ENCODE measurements at places on chromosomes 7 and 10.

DNA sequence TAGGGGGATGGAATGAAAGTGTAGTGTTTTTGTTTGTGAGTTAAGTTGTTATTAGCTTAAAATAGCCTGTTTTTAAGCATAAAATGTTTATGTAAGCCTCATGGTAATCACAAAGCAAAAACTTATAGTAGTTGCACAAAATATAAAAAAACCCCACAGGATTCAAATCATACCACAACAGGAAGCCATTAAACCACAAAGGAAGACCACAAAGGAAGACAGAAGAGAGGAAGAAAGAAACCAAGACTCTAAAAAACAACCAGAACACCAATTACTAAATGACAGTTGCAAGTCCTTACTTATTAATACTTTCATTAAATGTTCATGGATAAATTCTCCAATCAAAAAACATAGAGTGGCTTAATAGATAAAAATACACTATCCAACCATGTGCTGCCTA is 63.6 kb downstream of the ANKRD7 start:
- no peak for DNase-seq

- no peak for DNase-seq
Observed at GRCh38 chr7:158744070-158744469, 39.5 kb upstream of the NCAPG2 start.

- DNase-seq = no peak
Observed at GRCh38 chr7:1463676-1464223, 4.5 kb upstream of the MICALL2 start.

DNA sequence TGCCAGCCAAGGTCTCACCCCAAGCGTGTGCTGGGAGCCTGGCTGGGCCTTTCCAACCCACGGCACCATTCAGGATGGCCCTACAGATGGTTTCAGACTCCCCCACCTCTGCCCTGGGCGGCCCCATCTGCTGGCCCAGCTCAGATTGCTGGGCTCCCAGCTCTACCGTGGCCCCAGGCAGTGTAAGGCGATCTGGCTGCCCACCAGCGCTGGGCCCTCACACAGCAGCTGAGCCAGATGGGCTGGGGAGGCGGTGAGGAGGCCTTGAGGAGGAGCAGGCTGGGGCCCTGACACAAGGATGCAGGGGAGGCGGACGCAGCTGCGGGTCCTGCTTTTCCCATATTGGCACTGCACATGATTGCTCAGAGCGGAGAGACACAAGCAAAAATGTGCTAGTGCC is 162.8 kb downstream of the NRF1 start:
- no peak for DNase-seq

DNA sequence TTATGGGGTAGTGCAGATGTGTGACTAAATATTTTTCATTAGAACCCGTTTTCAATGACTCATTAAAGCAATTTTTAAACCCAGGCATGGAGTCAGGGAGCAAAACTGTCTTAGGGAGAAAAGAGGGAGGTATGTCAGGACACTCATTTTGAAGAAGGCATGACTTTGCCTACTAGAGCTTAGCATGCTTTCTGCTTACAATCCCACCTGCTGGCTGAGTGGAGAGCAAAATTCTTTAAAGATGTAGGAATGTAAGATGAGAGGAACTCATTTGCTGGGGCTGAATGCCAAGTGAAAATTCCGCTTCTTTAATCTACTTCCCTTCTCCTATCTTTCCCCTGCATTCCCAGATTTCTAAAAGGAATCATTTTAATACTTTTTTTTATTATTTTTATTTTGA is 232.6 kb downstream of the GALNT17 start:
- no peak for DNase-seq

- DNase-seq = no peak
Observed at GRCh38 chr7:149241696-149242095, 2.2 kb downstream of the ZNF212 start.

- DNase-seq = no peak
Observed at GRCh38 chr7:98771519-98771918, 98.3 kb downstream of the TMEM130 start.

GRCh38 chr10:93926613-93927012 is 32.8 kb downstream of the SLC35G1 start:
- no peak for DNase-seq

- DNase-seq = no peak
Observed at GRCh38 chr10:33935350-33935749, 600.9 kb upstream of the NRP1 start.

DNA sequence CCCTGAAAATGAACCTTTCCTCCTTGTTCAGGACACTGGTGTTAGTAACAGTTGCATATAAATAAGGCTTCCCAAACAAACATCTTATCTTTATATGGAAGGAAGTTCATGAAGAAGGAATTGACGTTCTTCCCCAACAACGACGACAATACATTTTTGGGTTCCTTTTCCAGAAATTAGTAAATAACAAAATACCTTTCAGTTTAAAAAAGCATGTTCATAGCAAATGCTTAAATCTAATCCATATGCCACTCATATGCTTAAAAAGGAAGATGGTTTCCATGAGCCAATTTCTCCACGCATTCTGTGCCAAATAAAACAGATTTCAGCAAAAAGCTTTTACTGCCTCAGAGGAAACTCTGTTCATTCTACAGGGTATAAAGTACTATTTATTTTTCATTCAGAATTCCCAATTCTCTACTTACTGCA is 182.6 kb downstream of the COBL start:
- DNase-seq = no peak

- DNase-seq = no peak
Observed at GRCh38 chr7:150631866-150632864, at the start of gene GIMAP6. TSS of gene GIMAP6 (minus strand) at chr7:150632385. CDS start at chr7:150630142, 2,243 bp downstream.

DNA sequence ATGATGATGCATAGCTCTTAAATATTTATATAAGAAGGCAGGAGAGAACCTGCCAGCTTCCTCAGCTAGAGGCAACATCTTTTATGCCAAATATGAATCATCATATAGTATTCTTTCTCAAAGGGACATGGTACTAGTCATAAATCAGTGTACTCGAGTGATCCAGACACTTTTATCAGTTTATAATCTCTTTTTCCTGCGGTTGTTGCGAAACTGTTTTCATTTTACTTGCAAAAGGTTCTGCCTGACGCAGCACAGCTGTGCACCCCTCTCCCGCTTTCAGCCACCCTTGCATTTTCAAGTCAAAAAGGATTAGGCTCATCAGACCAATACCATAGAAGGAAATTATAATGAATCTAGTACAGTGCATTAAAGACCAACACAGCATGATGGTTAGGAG is 332.3 kb upstream of the PRKCQ start:
- DNase-seq = no peak

GRCh38 chr7:129677796-129678195 is 66.3 kb downstream of the NRF1 start:
- DNase-seq = no peak

- DNase-seq = no peak
Observed at GRCh38 chr10:126686268-126686667, 15.8 kb upstream of the C10orf90 start.

DNA sequence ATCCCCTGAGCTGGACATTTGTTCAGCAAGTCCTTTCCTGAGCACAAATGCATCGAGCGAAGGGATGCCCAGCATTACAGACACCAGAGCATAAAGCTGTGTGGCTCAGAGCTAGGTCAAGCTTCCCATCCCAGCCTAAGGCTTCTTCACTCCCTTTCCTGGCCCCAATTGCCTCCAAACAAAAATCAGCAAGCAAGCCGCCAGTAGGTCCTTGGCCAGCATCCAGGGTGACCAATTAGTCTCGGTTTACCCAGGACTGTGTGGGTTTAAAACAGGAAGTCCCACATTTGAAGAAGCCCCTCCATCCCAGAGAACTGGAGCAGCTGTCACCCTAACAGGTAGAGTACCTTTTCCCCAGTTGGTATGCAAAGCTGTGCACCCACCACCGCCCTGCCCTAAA is 51.2 kb downstream of the PRKAG2 start:
- DNase-seq = no peak

DNA sequence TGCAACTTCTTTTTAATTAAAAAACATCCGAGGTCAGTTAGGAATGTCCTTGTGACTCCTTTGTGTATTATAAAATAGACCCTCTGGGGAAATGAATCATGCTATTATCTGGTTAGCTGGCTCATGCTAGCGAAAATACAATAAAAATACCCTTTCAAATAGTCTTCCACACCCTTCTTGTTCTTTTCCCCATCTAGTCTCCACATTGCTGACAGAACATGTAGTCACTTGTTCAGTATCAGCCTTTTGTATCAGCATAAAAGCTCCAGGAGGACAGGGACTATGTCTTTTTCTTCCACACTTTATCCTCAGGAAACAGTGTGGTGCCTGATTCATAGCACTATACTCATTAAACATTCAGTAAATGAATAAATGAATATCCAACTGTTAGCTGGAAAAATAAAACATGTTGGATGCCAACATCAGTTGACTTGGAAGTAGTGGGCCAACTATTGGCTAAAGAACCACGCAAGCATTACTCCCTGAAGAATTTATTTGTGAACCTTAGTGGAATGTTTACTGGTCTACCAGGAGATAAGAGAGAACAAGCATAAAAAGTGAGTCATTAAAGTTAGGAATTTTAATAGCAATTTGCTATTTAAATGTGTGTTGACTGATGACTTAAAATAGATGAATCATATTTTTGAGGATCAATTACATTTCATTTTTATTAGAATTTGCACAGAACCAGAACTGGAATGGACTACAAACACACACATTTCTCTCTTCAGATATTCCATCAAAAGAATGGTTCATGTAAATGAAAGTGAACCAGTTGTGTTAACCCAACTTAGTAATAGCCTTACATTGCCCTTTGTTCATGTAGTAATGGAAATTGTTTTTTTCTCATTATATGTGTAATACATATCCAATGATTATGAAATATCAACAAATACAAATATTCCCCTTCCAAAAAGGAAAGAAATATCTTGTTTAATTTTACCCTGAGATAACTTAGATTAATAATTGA is 129.6 kb downstream of the DKK1 start:
- DNase-seq = no peak

GRCh38 chr7:155351120-155351870 is 53.6 kb downstream of the INSIG1 start:
- DNase-seq = no peak

DNA sequence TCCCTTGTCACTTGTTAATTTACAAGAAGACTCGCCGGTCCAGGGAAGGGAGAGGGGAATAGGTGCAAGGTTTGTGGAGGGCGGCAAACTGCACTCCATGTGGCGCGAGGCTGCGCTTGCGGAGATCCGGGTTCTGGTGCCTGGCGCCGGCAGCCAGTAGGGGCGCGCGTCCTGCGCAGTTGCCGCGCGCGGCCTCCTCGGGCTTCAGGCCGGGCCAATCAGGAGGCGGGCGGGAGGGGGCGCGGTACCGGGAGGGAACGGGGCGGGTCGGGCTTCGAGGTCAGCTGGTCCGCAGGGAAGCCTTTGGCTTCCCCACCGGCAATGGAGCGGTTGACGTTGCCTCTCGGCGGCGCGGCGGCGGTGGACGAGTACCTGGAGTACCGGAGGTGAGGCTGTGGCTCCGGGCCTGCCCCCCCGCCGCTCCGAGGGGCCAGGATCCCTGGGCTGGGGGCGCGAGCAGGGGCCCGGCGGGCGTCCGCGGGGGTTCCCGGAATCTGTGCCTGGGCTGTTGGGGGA is at the start of gene FAM221A:
TSS of gene FAM221A (plus strand) at position 302 of the 516 bp plus-strand sequence. CDS start at position 322, 20 bp downstream.
- peak; percentile 93 for DNase-seq

DNA sequence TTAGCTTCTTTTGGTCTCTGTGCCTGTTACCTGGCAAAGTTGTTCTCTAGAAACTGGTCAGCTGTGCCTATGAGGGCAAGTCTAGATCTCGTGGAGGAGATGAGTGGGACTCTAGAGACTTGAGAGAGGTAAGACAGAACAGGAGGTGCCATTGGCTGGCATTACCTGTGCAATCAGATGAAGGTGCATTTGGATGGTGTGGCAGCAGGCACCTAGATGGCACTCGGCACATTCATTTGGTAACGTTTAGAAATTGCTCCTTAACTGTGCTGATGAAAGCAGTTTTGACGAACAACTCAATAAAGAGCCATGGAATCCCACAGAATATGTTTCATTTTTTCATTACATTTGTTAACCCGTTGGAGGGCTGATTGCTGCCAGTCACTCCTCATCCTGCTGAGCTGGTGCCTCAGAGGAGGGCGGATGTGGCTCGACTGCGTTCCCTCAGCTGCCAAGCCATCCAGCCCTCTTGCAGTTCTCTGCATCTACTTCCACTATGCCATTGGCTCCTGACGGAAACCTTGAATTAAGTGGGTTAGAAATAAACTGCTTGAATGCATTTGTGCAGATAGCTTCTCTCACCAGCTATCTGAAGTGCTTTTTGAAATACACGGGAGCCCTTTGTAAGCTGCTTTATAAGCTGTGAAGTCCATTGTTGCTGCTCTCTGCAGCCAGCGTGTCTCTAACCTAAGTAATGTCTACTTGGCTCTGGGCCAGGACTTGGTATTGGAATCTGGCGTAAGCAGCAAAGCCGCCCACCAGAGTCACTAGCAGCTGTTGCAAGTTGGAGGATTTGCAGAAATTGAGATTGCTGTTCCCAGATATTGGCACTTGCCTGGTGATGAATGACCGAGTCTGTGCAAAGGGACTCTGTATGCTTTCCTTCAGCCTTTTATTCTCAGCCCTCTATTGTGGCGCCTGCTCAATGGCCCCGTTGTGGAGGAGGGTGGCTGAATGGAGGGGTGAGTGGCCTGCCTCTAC is 87.4 kb downstream of the LRRC4 start:
- DNase-seq = peak; percentile 70

DNA sequence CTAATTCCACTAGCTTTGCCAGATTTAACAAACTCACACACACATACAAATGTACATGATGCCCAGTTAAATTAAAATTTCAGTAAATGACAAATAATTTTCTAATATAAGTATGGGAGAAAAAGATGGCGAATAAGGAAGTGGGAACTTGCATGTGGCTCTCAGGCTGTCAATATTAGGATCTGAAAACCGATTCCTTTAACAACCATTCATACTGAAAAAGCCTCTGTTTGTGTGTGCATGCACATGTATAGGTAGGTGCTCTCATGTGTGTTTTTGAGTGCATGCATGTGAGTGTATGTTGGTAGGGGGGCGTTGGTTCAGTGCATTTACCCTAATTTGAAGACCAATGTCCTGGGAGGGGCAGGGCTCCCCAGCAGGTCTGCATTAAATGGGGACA is 125.3 kb downstream of the HTR7 start:
- DNase-seq = no peak

DNA sequence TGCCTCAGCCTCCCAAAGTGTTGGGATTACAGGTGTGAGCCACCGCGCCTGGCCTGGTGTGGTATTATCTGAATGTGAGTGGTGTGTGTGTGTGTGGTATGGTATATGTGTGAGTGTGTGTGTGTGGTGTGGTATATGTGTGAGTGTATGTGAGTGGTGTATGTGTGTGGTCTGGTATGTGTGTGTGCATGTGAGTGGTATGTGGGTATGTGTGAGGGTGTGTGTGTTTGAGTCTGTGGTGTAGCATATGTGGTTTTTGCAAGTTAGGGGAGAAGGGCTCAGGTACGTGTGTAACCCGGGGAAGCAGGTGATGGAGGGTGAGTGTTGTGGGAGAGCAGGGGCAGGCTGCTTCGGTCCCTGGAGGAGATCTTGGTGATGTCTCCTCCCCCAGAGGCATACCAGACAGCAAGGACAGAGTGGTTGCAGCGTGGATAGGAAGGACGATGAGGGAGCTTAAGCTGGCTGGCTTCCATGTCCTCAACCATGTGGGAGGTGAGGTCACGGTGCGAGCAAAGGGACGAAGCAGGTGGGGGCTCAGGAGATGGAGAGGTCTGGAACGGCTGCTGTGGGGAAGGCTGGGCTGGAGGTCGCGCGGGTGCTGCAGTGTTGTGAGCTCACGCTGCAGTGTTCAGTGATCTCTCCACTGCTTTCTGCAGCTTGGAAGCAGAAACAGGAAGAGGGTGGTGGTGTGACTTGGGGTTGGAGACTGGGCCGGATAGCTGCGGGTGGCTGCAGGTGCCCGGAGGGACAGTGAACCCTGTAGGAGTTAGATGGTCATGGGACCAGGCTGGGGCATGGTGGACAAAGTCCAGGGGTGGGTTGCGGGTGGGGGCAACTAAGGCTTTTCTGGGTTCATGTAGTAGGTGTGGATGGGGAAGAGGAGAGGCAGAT is 5.0 kb downstream of the ZYX start:
- no peak for DNase-seq

- DNase-seq = no peak
Observed at GRCh38 chr10:35540296-35541164, 64.6 kb upstream of the GJD4 start.

Measured in substantia nigra (tissue), 51 donors.